ENCODE measurements at places on chromosomes 6 and 20.
A peak's percentile ranks its signal among the peaks of the same experiment; 100 is the strongest.

- no peak for DNase-seq
Observed at GRCh38 chr6:65350530-65350929, 356.5 kb downstream of the EYS start.

DNA sequence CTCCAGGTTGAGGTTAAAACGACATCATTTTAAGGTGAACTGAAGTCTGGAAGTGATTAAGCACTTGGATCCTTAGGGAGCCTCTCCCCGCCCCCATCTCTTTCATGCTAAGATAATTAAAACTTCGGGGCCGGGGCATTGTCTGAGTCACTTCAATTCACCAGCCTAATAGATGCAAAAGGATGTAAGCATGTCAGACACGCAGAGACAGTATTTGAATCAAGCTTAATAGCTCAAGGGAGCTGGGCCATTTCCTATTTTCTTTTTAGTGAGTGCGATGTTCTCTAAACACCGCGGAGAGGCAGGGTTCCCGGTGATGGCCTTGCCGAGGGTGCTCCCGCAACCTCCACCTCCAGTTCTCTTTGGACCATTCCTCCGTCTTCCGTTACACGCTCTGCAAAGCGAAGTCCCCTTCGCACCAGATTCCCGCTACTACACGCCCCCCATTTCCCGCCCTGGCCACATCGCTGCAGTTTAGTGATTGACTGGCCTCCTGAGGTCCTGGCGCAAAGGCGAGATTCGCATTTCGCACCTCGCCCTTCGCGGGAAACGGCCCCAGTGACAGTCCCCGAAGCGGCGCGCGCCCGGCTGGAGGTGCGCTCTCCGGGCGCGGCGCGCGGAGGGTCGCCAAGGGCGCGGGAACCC is 516 bp upstream of the IRF4 start:
- no peak for DNase-seq

DNA sequence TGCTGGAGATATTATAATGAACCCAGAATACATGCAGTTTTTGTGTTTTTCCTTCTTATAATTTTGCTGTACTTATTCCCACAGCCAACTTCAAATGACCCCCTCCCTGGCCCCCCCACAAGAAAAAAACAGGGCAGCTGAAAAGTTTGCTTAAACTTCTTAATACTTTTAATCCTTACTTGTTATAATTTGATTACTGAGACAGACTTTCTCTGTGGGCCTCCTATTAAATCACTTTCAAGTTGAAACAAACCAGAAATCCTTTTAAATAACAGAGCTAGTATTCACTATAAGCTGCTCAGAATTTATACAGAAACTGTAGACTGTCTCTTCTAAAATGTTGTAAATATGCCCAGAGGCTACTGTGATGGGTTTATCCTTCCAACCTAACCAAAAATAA is 106.3 kb downstream of the CENPW start:
- no peak for DNase-seq

DNA sequence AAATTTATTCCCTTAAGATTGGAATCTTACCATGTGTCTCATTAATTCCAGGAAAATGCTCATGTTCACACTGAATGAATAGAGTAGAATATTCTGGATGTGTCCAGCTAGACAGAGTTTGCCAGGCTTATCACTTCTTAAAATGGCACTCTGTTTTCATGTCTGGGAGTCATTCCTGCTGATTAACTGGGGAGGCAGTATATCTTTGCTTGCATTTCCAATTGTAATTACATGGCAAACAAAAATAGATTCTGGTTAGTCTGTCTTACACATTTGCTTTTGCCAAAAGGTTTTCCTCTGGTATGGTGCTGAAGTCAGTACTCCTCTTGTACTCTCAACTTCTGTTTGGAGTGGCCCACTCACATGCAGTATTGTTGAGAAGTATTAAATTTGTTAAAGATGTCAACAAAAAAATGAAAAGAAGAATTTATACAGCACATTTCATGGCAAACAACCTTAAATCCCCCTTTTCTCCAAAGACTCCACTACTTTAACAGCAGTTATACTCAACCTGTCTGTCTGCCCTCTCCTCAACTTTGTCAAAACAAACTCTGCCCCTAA is 70.2 kb downstream of the TENT5A start:
- DNase-seq: no peak

GRCh38 chr6:77133031-77133430 is 330.3 kb downstream of the HTR1B start:
- DNase-seq: no peak

DNA sequence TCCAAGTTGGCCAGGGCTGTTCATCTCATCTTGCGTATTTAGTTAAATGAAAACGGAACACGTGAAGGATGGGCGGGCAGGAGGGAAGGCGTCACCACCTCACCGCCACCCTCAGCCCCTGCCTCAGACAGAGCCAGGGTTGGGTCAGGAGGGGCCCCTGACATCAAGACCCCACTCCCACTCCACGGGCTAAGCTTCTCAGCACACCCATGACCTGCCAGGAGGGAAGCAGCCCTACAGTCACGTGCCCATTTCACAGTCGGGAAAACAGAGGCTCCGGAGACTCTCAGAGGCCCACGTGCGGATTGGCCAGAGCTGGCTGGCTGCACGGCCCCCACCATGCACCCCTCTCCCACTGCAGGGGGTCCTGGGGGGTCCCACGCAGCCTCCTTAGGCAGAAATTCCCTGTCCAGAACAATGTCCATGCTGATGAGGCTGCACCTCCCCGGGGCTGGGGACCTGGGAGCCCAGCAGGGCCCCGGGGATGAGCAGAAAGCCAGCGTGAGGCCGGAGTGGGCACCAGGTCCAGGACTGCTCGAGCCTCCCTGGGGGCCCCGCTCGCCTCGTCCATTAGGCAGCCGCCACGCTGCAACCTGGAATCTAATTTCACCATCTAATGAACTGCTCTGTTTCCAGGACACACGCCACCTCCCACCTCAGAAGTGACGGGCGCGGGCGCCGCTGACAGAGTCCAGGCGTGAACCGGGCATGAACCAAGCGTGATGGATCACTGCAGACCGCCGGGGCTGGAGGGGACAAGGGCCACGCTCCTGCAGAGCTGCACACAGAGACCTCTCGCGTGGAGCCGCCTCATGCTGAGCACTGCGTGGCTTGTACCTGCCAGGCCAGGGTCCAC is 15.8 kb downstream of the KCNQ2 start:
- peak; percentile 67 for DNase-seq

DNA sequence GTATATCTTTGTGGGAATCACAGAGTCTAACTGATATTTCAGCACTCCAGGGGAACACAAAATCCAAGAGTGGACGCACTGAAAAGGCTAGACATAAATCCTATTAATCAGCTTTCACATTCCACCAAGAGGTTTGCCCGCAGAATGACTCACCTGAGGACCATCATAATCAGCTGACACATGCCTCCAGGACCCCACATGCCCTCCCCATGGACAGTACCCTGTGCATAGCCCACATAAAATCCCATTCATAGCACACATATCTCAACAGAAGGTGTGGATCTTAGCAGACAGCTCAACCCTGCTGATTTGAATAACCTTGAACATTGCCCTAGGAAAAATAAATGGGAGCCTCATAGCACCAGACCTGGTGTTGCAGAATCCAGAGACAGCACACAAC is 246.8 kb upstream of the TENT5A start:
- no peak for DNase-seq

DNA sequence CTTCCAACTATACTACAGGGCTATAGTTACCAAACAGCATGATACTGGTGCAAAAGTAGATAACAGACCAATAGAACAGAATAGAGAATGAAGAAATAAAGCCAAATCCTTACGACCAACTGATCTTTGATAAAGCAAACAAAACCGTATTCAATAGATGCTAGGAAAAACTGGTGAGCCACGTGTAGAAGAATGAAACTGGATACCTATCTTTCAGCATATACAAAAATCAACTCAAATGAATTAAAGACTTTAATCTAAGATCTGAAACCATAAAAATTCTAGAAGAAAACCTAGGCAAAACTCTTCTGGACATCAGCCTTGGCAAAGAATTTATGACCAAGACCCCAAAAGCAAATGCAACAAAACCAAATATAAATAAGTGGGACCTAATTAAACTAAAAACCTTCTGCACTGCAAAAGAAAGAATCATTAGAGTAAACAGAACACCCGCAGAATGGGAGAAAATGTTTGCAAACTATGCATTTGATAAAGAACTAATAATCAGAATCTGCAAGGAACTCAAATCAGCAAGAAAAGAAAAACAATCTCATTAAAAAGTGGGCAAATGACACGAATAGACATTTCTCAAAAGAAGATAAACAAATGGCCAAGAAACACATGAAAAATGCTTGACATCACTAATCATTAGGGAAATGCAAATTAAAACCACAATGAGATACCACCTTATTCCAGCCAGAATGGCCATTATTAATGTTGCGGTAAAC is 109.8 kb downstream of the TAF4 start:
- DNase-seq: no peak

DNA sequence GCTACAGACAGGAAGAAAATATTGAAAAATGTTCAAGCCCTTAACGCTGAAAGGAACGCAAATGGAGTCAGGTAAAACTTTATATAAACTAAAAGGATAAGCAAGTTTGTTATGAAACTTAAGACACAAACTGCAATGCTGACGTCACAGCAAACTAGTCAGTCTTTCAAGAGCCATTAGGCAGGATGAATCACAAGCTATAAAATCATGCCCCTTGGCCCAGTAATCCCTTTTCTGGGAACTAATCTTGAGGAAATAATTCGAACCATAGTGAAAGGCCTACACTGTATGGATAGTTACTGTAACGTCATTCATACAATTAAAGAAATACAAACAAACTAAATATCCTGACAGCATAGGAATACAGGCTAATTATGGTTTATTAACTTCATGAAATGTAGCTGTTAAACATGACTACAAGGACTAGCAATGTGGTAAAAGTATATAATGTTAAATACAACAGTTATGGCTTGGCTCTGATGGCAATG is 42.7 kb upstream of the HINT3 start:
- no peak for DNase-seq

- DNase-seq: no peak
Observed at GRCh38 chr20:58407201-58407873, 18.3 kb downstream of the VAPB start.

- no peak for DNase-seq
Observed at GRCh38 chr20:21105429-21106170, 558 bp downstream of the LINC00237 start.

DNA sequence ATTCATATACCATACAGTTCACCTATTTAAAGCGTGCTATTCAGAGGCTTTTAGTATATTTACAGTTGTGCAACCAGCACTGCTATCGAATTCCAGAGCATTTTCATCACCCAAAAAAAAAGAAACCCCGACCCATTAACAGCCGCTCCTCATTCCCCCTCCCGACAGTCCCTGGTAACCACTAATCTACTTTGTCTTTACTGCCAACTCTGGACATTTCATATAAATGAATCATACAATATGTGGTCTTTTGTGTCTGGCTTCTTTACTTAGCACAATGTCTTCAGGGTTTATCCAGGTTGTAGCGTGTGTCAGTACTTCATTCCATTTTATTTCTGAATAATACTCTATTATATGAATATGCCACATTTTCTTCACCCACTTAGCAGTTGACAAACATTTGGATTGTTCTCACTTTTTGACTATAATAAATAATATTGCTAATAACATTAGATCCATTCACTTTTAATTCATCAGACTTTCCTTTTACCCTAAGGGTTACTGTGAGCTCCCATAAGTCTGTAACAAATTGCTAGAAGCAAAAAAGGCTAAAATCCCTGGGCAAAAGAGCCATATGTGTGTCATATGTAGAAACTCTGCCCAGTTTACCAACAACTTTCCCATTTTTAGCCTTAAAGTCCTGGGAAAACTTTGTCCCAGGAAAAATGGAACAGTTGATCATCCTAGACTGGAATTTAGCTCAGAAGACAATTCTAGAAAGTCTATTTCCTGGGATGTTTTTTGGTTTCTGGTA is 23.2 kb upstream of the ROS1 start:
- no peak for DNase-seq

GRCh38 chr6:158630938-158631616 is 13.5 kb downstream of the DYNLT1 start:
- no peak for DNase-seq

GRCh38 chr20:34222208-34222607 is 19.0 kb upstream of the ASIP start:
- no peak for DNase-seq

GRCh38 chr6:25217302-25217701 is 61.9 kb upstream of the CARMIL1 start:
- no peak for DNase-seq

DNA sequence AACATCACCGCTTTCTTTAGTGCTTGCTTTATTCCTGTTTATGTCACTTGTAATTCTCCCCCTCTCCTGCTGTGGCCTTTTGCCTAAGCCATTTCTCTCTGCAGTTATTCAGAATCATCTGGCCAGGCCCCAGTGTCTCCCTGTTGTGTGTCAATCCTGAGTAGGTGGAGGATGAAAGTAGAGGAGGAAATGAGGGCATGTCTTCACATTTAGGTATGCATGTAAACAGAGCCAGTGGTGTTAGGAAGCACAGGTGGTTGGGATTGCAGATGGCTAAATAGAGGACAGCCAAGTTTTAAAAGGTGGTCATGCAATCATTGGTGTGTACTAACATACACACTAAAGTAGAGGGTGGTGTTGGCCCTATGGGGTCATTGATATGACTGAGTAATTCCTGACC is 5.2 kb downstream of the PRSS35 start:
- no peak for DNase-seq

DNA sequence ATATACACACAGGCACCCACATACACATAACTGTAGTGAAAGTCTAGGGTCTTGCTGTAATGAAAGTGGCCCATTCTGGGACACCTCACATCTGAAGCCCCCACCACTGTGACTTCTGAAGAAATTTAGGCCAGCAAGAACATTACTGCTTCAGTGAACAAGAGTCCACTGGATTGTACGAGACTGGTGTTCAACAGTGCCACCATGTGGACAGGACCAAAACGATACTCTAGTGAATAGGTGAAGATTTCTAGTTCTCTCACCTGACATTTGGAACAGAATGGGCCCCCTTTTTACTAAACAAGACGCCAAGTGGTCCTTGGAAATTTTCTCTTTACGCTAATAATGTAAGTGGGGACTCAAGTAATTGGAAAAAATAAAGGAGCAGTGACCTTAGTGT is 156.9 kb downstream of the MAFB start:
- DNase-seq: no peak

DNA sequence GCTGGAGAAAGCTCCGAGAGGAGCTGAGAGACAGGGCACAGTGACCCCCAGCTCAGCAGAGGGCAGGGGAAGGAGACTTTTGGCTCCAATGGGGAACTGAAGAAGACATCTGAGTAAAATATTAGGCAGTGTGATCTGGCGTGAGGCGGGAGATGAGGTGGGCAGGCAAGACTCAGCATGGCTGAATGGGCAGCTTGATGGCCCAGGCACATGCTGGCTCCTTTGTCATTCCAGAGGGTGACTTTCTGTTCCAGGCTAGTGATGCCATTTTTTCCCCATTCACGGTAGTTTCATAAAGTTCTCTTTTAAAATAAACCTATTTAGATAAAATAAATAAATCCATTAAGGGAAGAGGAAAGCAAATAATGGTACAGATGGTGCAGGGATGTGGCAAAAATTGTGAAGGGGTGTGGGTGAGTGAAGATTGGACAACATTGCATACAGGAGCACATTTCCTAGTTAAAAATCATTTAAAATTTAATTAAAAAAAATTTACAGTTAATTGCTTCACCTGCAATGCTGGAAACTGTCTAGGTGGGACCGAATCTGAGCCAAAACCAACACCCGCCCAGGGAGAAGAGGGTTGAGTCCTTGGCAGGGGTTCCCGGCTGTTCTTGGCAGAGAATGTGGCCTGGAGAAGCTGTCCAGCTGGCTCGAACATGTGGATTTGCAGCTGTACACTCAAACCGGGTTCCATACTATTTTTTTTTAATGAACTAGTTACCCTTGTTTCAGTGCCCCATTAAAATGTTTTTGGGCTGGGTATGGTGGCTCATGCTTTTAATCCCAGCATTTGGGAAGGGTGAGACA is 41.7 kb upstream of the PRELID3B start:
- DNase-seq: no peak

Data from NCI-H1436 (cell line).